Naive thymus-derived CD4-positive, alpha-beta T cell (primary cell): ENCODE measurements at places on chromosomes 5 and 9. TPM values are rescaled to one million over a fixed set of nuclear protein-coding genes. Genes with fewer than 3 reads are reported as not detected.
A peak's percentile ranks its signal among the peaks of the same experiment; 100 is the strongest.

OXCT1 gene
- total RNA-seq: 32.2 TPM

AFAP1L1 gene
- 0.08 TPM for total RNA-seq

SOWAHA gene
- not detected for total RNA-seq

DNA sequence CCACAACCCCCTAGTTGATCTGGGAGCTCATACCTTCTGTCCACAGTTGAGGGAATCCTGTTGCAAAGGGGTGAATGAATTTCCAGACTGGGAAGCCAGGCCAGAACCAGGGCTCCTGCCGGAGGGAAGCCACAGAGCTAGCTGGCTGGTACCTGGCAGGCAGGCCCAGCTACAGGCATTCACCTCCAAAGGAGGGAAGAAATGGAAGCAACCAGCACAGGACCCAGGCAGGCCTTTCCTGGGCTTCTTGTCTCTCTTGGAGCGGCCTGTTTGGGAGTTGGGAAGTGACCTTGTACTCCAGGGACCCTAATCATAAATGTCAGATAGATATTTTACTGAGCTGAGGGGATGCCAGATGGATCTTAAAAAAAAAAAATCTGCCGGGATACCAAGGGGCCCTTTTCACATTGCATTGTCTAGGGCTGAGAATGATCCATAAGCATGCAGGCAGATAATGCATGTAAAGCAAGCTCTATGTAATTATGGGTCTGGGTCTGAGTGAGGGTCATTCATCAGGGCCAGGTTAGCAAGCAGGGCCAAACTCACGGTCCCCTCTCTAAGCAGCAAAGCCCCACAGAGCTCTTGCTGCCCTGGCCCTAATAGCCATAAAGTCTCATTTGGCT lies 8.4 kb downstream of the NR2F1 start:
- no peak overlapping the region for H3K4me3 ChIP-seq
- H3K27ac ChIP-seq: no peak overlapping the region
- no peak for DNase-seq

DNA sequence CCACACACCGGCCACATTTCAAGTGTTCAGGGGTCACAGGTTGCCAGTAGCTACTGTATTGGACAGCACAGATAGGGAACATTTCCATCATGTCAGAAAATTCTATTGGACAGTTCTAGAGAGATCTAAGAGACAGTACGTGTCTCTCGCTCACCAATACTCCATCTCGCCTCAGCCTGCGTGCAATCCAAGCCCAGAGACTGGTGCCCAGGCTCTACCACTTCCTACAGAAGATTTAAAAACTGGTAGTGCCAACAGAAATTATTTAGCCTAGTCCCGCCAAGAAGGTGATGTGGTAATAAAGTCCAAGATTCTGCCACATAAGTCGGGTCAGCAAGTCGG lies 390 bp upstream of the SNX2 start:
- H3K4me1 ChIP-seq: peaks cover 22% of the 10 kb centered on the region
- H3K4me3 ChIP-seq: peak overlapping the region; percentile 79
- no peaks in the 10 kb centered on the region for H3K27me3 ChIP-seq
